ENCODE measurements at places on chromosomes 1 and 21. TPM values are rescaled to one million over a fixed set of nuclear protein-coding genes. Genes with fewer than 3 reads are reported as not detected.
A peak's percentile ranks its signal among the peaks of the same experiment; 100 is the strongest.

DNA sequence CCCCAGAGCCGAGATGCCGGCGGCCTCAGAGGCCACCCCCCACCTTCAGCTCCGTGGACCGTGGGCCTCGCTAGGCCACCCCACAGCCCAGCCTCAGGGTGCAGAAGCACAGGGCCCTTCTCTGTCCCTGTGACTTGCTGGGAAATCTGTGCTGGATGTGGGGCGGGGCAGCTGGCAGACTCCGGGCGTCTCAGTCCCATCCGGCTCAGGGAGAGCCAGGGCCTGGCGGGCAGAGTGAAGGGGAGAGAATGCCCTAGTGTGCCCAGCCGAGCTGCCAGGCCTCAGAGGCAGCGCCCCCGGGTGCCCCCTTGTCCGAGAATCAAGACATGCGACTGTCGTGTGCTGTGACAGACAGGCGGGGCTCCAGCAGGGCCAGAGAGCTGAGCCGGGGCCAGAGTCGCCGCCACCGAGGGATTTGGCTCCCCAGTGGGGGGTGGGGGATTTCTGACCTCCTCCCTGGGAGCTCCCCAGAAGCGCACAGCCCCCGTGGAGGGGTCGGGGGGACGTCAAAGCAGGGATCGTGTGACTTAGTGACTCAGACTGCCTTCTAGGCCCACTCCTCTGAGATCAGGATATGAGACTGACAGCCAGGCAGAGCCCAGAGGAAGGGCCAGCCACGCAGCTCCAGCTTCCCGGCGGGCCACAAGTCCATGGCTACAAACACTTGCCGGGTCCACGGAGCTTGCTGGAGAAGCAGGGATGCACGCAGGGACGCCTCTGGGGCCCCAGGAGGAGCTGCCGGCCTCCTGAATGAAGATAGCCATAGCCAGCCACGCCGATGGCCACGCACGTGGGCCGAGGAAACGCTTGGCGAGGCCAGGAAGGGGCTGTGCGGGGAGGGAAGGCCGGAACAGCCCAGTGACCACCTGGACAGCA, 11.9 kb downstream of the COL6A1 start:
- no peak for DNase-seq

DNAJC6 gene
- 17.2 TPM for total RNA-seq

ARHGEF19 gene
- 5.0 TPM for total RNA-seq

GNL2 gene
- total RNA-seq = 48.3 TPM

SPATA1 gene
- 1.3 TPM for total RNA-seq

- DNase-seq = no peak
These were observed 8.4 kb downstream of the PABPC4 start for GRCh38 chr1:39568208-39568607.

TDRD5 gene
- not detected for total RNA-seq

DNA sequence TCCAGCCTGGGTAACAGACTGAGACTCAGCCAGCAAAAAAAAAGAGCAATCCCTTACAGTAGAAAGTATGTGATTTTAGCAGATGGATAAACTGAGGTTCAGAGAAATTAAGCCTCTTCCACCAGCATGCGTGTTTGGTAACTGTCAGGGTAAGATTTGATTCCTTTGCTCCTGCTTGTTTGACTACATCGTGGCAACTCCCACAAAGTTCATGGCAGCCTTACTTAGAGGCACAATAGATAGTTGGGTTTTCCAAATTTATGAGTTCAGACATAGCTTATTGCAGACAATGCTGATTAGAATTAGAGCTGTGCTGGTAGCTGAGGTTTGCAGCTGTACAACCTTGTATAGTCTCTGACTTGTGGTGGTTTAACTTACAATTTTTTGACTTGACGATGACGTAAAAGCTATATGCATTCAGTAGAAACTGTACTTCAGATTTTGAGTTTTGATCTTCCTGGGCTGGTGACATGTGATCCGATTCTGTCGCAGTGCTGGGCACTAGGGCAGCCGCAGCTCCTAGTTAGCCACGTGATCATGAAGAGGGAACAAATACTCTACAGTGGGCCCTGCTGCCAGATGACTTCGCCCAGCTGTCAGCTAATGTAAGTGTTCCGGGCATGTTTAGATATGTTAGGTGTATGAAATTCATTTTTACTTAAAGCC, 167.8 kb downstream of the DHRS3 start:
- no peak for DNase-seq

DNA sequence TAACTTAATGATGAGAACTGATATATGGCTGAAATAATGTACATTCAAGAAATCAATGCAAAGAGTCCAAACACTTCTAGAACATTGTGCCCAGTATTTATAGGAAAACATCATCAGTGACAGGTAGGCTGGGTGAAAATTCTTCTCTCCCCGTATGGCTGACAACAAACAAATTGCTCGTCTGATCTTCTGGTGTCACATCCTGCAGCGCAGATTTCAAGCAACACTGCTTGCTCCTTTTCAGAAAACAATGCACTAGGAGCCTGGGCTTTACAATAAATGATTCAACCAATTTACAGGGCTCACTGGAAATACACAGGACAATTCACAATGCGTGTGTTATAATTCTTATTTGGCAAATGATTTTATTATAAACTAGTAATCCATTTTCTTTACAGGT, 185.3 kb downstream of the RERE start:
- no peak for DNase-seq

GRCh38 chr1:196896355-196896754, 8.5 kb downstream of the CFHR4 start:
- no peak for DNase-seq

GRCh38 chr21:25176637-25177412, 430.5 kb downstream of the MRPL39 start:
- peak; percentile 8 for DNase-seq

- no peak for DNase-seq
These were observed 33.3 kb downstream of the RGL1 start for GRCh38 chr1:183838221-183838620.

KIF17 gene
- total RNA-seq = 5.7 TPM

- no peak for DNase-seq
These were observed 19.9 kb downstream of the SETD4 start for GRCh38 chr21:36040389-36040788.

DNA sequence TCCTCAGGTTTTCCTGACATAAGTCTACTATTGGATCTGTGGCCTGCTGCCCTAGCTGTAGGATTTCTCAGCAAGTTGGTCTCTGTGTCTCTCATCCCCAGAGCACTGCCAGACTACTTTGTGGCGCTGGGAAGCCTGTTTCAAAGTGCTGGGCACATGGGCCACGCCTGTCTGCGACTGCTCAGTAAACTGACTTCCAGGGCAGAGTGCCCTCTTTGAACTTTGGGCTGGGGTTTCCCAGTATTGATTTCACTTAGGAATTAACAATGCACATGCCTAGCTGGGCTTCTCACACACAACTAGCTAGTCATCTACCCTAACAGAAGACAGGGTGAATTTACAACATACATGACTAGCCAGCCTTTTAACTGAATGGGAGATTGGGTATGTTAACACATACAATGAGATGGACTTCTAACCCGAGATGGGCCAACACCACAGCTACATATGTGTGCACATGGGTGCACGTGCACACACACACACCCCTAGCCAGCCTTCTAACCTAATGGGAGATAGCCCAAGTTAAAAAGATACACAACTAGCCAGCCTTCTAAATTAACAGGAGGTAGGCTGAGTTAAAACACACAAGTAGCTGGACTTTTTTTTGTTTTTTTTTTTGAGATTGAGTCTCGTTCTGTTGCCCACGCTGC, 6.9 kb upstream of the TRIM17 start:
- DNase-seq = no peak

DNA sequence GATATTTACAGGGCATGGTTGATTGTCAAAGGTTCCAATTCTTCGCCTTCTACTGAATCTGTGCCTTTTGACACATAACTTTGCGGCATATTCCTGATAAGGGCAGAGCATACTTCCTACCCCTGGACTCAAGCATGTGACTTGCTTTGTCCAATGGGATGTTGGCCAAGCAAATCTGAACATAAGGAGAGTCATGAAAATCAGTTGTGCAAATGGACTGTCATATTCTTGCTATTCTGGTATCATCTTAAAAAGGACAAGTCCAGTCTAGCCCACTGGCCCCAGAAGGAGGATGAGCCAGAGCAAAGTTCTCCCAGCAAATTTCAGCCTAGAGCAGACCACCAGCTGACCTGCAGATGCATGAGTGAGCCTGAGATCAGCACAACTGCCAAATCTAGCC, 41.0 kb upstream of the MUTYH start:
- no peak for DNase-seq

- DNase-seq = peak; percentile 63
These were observed 58.5 kb downstream of the LPAR3 start for GRCh38 chr1:84834419-84835064.

GRCh38 chr21:36509973-36510664, 30.2 kb upstream of the CLDN14 start:
- no peak for DNase-seq

DNA sequence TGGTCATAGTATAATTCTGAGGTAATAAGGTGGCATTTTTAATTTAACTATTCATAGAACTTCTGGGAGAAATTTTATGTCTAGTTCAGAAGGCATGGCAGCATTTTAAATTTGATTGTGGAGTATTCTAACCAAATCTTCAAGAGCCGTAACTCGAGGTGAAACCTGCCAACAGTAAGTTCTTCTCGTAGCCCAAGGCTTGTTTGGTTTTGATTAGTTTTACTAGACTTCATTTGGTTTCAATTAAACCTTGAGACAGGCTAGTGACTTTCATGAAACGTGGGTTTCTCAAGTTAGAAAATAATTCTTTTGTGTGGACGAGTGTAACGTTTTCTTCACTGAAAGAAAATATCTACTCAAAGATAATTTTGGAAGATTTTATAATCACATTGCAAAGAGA, 395.5 kb downstream of the USP25 start:
- DNase-seq = peak; percentile 3

GRCh38 chr1:39130325-39130724, 74.2 kb upstream of the MACF1 start:
- peak; percentile 74 for DNase-seq

CLEC20A gene
- not detected for total RNA-seq

GIPC2 gene
- 0.74 TPM for total RNA-seq

TSPEAR gene
- total RNA-seq = not detected
